H4 (cell line): ENCODE measurements at places on chromosomes 7 and 10.

DNA sequence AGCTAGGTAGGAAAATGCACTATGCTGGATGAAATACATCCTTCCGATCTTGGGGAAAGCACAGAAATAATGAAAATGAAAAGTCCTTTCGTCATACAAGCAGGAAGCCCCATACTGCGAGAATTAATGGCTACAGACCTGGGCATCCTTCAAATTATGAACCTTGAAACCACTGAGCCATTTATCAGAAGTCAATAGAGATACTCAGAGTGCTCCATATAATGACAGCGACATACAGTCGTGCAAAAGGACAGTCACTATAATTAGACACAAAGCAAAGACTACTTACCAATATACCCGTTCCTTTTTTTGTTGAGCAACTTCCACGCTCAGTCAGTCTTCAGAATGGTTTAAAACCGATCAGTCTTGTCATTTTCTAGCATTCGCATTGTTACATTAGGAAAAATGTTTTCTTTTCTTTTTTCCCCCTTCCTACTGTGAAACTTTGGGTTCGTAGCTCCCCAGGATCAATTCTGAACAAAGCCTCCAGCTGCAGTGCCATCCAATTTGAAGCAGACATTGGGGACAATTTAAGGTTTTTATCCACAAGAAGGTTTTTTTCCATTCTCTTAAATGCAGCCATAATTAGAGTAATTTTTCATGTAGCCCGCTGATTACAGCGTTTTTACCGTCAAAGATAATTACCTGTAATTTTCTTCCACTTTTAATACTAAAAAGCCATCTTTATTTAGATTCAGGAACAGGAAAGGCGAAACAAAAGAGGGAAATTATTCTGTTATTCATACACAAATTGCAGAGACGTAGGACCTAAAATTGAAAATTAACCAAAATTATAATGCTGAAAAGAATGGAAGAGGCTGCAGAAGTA lies 6.4 kb downstream of the DLX6 start:
- DNase-seq: no peak

DNA sequence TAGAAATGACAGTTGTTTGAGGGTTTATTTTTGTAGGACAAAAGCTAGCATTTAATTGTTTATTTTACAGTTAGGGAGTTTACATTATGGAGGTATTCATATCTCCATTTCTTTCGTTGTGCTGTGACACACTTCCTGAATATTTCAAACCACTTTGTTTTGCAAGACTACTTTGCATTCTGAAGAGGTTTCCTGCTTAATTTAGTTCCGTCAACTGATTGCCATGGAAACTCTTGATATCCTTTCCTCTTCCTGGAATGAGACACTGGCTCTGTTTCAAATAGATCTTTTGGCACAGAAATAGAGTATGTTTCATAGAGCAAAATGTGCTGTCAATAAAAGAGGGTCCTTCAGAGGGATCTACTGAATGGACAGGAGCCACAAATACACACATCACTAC lies 159.5 kb upstream of the AGR3 start:
- DNase-seq: peak; percentile 99

GRCh38 chr7:130207642-130208041 lies at the start of gene SSMEM1:
Gene SSMEM1, plus strand, starts transcription at chr7:130207860. Its CDS starts 51 bp downstream, at chr7:130207911.
- DNase-seq: no peak

DNA sequence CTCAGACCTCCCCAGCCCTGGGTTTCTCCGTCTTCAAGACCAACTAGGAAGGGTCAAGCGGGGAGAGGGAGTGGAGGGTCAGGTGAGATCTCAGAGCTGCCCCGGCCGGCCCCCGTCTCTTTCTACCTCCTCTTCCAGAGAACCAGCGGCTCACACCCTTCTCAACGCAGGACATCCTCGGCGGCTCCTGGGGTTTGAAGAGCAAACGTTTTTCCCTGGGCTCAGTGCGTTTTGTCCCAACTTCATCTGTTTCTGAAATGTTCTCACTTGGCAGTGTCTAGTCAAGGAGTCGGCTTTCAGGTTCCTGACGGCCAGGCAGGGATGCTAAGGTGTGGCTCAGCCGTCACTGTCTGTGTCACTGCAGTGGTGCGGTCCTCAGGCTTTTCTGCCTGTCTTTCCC lies 416.4 kb upstream of the FOXK1 start:
- DNase-seq: no peak

DNA sequence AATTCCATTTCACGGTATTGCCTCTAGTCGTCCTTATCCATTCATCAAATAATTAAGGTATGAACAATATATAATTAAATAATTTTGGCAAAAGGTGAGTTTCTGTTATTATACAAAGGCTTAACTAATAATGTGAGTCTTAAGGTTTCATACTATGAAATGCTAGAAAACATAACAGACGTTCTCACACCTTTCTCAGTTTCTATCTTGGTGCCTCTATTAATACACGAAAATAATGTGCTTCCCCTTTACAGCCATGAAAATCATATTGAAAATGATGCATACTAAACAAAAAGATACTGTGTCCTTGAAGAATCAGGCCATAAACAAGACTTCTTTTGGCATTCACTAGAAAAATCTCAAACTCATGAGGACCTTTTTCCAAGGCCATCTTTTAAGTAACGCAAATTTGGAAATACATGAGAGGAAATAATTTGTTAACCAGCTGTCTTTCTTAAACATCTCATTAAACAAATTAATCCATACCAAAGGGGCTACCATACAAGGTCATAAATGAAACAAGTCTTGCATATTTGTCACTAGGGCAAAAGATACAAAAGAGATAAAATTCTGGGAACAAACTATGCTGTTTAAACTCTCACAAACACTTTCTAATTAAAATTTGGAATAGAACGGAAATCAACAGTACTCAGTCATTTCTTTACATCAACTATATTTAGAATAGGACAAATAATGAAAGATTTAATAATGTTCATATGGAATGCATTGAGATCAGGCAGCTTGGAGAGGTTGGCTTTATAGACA lies 53.9 kb upstream of the CAV2 start:
- DNase-seq: no peak

DNA sequence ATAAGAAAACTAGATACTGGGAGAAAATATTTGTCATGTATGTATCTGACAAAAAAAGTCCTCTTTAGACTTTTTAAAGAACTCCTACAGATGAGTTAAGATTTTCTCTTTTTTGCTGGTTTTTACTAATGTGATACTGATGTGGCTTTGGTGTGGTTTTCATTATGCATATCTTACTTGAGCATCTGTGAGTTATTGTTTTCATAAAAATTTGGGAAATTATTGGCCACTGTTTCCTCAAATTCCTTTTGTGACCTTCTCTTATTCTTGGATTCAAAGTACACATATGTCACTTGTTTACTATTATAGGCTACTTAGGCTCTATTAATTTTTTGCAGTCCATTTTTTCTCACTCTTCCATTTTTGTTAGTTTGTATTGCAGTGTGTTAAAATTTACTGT lies 89.0 kb downstream of the PPP1R9A start:
- no peak for DNase-seq
